ENCODE measurements at places on chromosomes 3 and 15.

DNA sequence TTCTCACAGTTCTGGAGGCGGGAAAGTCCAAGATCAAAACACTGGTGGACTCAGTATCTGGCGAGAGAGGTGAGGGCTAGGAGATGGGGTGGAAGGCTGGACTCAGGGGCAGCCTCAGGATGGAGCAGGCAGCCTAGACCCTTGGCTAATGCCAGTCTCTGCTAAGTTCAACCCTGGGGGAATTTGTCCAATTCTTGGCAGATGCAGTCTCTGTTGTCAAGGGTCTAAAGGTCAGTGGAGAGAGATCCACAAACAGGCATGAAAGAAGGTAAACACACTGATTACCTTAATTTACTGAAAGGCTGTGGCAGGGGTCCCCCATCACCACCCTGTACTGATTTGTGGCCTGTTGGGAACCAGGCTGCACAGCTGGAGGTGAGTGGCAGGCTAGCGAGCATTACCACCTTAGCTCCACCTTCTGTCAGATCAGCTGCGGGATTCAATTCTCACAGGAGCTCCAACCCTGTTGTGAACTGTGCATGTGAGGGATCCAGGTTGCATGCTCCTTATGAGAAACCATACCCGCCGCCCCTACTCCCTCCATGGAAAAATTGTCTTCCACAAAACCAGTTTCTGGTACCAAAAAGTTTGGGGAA lies 32.5 kb upstream of the RHCG start:
- DNase-seq: no peak

GRCh38 chr15:62950462-62950931 lies 92.0 kb upstream of the TPM1 start:
- no peak for DNase-seq

GRCh38 chr15:95087253-95087609 lies 855.9 kb downstream of the MCTP2 start:
- no peak for DNase-seq

GRCh38 chr3:52688266-52688665 lies 2.4 kb downstream of the GNL3 start:
- DNase-seq: no peak

DNA sequence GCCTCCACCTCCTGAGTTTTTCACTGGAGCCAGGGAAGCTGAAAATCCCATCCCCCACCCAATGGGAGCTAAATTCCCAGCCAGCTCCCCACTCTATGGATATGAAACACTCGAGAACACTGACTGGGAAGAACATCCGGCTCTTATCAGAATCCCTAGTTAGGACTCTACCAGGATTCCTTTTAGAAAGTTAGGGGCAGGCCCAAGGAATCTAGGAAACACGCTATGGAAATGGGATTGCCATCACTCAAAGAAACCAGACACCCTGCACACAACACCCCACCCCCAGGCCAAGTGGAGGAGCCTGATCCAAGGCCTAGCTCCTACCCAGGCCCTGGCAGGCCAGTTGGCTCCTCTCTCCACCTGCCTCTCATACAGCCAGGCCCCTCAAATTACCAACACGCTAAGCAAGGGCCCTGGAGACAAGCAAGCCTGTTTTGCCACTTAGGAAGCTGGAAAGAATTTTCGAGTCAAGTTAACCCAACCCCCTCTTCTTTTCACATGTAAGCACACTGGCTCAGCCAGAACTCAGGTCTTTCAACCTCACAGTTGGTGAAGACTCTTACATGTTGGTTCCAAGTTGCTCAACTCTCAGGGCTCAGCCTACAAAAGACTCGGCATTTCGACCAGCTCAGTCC lies 75.5 kb downstream of the RBPMS2 start:
- DNase-seq: no peak

DNA sequence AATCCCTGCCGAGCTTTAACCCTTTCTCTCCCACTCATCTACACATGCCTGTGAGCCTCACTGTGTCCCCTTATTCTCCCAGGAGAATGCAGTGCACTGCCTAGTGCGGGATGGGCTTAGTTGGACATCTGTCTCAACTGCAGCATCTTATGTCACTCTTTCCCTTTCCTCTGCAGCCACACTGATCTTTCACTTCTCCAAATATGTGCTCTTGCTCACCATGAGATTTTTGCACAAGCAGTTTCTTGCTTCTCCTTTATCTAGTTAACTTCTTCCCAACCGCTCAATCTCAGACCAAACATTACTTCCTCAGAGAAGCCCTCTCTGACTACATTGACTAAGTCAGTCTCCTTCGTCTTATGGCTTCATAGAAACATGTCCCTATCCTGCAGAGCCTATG lies 292.3 kb downstream of the KBTBD8 start:
- DNase-seq: no peak

DNA sequence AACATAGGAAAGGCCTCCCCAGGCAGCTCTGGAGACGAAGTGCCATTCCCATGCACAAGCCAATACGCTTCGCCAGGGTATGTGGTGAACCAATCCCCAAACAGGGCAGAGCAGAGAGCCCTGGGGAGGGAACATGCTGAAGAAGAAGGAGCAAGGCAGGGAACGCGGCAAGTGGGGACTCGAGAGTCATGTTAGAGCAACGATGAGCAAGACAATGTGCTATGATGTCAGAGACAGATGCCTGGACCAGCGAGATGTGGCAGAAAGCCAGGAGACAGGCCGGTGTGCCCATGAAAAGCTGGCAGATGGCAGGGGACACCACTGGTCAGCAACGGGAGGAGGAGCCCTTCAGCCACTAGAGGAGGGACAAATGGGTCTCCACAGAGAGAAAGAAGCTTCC lies 39.6 kb downstream of the NIPA2 start:
- no peak for DNase-seq

DNA sequence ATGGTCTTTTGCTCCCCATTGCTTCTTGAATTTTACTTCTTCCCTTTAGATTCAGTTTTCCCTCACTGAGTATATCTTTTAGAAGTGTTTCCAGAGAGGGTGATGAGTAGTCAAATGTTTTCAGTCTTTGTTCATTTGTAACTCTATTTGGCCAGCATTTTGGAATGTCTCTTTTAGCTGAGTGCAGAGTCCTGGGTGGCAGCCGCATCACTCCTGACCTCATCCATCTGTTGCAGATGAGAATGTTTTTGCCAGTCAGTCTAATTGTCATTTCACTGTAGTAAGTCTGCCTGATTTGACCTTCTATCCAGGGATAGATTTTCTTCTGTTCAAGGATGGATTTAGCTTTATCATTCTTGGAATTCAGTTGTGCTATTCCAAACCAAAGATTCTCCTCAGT lies 7.3 kb downstream of the SRPRB start:
- DNase-seq: no peak

DNA sequence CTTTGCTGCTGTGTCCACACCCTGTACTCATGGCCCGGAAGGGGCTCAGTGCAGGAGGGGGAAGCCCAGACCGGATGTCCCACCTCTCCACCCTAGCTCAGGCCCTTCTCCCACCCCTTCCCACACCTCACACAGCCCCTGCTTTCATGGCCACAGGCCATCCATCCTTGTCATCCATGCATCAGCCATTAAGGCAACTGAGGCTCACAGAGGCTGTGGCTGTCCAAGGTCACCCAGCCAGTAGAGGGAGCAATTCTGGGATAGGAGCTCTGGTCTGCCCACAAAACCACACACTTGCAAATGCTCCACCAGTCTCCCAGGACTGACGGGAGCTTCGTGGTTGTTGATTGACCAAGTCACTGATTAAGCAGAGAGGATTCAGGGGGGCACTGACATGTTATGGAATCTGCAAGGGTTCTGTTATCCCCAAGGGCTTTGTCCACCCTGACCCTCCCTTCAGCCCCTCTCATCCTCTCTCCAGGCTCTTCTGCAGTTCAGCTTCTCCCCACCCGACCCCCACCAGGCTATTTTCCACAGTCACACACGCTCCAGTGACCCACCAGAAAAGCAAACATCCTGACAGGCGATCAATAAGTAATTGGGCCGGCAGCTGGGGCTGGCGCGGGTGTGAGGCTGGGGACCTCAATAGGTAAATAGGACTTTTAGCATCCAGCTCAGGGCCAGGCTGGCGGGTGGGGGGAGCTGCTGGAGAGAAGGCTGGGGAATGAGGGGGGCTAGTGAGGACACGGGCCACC lies 15.1 kb downstream of the LINGO1 start:
- no peak for DNase-seq

DNA sequence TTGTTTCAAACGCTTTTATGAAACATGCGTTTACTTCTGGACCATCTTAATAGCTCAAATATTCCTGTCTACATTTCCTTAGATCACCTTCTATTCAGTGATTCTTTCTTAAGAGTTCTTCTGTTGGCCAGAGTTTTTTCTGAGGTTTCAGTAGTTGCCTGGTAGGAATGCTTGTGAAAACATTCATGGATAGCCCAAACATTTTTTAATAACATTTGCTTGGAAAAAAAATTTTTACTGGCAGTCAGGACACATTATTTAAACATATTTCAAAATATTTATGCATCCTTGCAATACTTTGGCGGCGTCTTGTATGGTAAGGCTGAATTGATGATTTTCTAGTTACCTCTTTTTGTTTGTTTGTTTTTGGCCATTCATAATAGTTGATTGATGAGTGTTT lies 47.4 kb upstream of the ZBTB20 start:
- no peak for DNase-seq

GRCh38 chr3:187976365-187976900 lies 177.5 kb upstream of the LPP start:
- DNase-seq: no peak

- DNase-seq: no peak
Measured at GRCh38 chr3:108234387-108234957, 12.2 kb upstream of the IFT57 start.

- DNase-seq: no peak
Measured at GRCh38 chr15:85421116-85421925, 40.9 kb downstream of the AKAP13 start.

- DNase-seq: no peak
Measured at GRCh38 chr3:44111482-44111881, 130.2 kb upstream of the TOPAZ1 start.

DNA sequence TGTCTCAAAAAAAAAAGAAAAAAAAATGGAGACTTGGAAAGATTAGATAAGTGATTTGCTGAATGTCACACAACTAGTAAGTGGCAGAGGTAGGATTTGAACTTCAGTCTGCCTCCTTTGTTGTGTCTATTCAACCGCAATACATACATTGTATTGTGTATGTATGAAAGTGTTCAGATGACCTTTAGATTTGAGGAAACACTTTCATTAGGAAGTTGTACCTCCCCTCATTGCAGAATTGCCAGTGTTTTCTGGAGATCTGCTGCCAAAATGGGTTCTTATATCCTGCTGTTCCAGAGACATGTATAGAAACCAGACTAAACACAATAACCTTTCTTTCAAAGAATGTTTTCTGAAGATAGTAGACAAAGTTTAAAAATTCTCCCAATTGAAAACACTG lies 247.4 kb upstream of the TBL1XR1 start:
- no peak for DNase-seq

DNA sequence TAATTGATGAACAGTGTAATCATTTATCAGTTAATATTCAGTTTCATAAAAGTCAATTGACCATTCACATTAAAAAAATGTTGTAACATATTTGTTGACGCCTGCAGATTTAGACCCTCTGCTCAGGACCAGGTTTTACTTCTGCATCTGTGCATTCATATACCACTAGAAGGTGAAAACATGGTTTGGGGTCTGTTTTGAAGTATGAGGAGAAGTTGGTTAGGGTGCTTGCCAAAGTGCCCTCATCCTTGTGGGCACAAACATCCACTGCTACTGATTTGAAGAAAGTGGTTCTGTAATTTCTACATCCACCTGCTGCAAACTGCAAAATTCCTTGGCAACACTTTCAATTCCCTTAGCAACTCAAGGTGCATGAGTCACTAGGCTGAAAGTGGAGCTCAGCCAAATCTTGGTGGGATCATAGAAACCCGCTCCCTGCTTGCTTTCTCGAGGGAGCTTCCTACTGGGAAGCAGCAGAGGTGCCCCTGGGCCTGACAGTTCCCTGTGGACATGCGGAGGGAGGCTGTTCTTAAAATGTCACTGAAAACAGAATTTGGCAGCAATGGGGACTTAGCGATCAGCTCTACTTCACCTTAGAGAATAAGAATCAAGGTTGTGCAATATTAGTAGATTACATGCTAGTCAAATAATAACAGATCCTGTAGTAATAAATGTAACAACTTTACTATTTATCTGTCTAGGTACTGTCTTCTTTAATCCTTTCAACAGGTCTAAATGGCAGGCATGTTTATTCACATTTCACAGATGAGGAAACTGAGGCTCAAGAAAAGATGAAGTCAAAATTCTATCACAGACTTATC lies 301.0 kb upstream of the TBL1XR1 start:
- DNase-seq: no peak

GRCh38 chr3:136624894-136625815 lies 127.0 kb downstream of the STAG1 start:
- DNase-seq: no peak

GRCh38 chr3:63029921-63030320 lies 154.7 kb upstream of the CADPS start:
- DNase-seq: no peak

DNA sequence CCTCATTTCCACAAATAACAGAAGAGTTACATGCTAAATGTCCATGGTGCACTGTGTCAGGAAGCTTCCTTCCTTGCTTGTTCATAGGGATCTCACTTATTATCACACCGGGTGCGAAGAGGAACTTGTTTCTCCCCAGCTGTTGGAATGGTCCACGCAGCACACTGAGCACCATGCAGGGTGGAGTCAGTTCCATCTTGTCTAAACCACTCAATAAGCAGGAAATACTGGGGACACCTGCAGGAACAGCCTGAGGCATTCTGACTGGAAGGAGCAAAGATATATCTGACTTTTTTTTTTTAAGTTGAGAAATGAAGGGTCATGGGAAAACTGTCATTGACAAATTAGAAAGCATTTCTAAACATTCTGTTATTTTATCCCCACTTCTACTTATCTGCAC lies 70.0 kb upstream of the WDR72 start:
- no peak for DNase-seq

DNA sequence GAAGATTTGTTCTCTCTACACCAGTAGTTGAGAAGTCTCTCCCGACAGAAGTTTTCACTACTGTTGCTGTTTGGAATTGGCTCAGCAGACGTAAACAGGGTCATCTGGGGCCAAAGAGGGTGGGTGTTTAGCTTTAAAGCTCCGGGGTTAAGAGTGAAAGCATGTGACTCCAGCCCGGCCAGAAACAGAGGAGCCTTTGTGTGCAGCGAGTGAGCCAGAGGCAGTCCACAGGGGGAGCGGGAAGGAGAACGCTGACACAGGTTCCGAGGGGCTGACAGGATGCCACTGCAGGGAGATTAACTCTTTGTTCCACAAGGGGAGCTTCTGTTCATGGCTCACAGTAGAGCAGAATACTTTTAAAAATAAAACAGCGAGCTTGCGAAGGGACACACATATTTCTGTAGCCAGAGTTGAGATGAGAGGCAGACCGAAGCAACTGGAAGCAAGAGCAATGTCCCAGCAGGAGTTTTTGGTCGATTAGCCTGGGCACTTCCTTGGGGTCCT lies 26.9 kb downstream of the BMF start:
- no peak for DNase-seq

Data from esophagus squamous epithelium (tissue), 5 donors.